ENCODE measurements at places on chromosomes 3 and 15.

- peak; percentile 15 for DNase-seq
Observed at GRCh38 chr3:69740103-69741021, 1.1 kb downstream of the MITF start.

DNA sequence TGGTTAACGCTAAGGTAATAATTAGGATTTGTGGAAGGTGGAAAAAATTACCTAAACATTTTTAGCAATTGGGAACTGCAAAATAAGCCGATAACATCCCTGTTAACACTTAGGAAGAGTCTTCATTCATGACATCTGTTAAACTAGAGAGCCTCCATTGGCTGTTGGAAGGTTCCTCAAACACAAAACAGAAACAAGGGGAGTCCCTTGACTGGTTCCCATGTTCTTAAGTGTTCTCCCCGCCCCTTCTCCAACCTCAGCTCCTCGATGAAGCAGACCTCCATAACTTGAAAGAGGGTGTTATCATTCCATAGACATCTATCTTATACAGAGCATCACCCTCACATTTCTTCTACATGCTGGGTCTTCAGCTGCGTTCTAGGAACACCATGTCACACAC lies 2.5 kb downstream of the SLC22A13 start:
- no peak for DNase-seq

- DNase-seq = peak; percentile 53
Observed at GRCh38 chr3:174821477-174821876, 37.7 kb upstream of the NAALADL2 start.

DNA sequence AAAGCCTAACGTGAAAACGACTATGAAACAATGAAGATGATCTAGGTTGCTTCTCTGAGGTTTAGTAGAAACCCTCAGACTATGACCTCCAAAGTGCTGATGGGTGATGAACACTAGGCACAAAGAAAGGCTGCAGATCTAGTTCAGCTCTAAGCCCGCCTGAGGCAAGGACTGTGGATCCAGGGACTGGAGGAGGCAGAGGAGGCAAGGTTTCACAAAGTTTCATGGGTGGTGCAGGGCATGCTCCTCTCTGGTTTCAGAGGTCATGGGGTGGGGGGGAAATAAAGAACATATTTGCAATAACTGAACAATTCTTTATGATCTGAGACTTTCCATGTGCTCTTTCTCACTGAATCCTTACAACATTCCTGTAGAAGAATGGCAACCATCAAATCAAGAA lies 679.2 kb downstream of the NTRK3 start:
- DNase-seq = no peak

DNA sequence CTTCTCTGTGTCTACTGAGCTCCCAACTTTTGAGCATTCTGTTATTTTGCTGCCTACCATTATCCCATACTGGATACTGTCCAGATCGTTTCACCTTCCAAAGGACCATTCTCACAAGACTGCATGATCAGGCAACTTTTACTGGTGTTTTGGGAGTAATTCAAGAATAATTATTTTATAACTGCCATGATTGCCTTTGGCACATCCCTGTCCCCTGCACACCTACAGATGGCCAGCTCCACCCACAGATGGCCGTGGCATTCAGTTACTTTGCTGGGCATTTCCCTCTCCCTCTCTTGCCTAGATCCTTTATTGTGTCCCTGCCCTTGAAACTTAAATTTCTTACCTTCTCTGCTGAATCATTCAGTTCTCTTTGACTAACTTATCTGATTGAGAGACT lies 263.9 kb downstream of the DIPK2A start:
- DNase-seq = no peak

DNA sequence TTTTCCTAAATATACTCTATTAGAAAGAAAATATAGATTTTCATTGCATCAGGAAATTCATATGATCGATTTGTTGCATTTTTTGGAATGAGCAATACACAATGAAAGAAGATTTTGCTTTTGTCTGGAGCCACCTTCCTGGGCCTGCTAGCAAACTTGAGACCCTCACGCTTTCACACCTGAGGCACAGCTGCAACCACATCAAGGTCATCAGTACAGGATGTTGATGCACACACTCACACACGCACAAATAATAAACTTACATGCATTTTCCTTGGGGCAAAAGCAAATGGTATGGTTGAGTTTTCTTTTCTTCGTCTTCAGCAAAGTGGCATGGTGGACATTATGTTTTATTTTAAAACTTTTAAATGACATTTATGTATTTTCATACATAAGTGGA lies 64.8 kb upstream of the SATB1 start:
- no peak for DNase-seq

- DNase-seq = no peak
Observed at GRCh38 chr3:42262525-42262924, 3.5 kb downstream of the CCK start.

DNA sequence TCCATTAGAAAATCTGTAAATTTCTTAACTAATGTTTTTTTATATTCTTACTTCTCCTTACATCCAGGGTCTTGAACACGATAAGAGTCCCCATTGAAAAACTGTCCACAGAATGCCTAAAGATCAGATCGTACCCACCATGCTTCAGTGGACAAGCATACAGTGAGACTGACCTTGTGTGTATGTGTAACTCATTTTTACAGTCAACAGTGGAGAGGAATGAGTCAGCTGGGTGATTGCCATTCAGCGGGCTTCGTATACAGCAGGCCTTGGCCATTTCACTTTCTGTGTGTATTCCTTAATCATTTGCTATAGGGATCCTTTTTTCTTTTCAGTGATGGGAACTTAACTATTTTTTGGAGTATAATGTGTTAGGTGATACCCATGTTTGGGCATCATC lies 10.6 kb downstream of the PARP14 start:
- DNase-seq = no peak

DNA sequence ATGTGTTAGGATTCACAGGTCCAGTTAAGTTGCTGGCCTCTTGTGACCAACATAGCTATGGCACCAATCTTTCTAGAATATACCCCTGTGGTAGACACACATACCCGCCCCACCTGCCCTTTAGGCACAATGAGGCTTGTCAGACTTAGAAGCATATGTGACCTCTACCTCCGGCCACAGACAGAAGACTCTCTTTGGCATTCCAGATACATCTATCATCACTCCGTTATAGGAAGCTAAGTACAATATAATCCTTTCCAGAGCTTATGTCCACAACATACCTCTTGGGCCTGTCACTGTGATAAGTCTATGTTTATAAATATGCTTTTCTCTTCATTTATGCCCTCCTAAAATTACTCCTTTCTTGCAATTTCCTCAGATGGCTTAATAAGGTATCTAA lies 39.8 kb downstream of the CD47 start:
- no peak for DNase-seq

- DNase-seq = no peak
Observed at GRCh38 chr15:75591655-75592364, 12.7 kb upstream of the PTPN9 start.

DNA sequence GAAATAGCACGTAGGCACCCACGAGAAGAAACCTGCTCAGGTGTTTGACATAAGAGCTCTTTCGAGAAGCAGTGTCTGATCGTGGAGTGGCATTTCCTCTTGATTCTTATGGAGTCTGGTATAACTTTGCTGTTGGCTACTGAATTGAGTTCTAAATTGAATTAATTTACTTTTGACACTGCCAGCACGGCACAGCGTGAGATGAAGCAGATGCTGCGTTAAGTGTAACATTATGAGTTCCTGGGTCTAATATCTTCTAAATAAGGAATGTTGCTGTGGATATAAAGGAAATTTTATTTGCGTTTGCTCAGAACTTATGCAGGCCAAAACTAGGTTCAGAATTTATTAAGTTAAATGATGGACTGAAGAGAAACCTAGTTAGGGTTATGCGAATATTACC lies 919.9 kb downstream of the TUSC7 start:
- no peak for DNase-seq

DNA sequence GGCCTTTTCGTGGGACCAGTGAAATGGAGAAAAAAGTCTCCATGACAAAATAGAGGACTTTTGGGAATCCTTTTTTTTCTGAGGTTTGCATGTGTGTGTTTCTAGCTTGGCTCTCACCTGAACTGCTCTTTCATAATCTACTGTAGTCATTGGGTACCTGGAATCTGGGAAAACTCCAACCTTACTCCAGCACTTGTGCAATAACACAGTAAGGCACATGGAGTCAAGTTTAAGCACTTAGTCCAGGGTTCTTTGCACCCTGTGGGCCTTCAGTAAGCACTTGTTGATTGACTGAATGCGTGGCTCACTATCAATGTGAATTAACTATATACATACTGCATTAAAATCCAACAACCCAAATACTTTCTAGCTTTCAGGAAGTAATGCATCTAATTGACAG lies 299.5 kb downstream of the ZBTB20 start:
- no peak for DNase-seq

GRCh38 chr15:80204231-80204630 lies 47.8 kb downstream of the CTXND1 start:
- DNase-seq = no peak

DNA sequence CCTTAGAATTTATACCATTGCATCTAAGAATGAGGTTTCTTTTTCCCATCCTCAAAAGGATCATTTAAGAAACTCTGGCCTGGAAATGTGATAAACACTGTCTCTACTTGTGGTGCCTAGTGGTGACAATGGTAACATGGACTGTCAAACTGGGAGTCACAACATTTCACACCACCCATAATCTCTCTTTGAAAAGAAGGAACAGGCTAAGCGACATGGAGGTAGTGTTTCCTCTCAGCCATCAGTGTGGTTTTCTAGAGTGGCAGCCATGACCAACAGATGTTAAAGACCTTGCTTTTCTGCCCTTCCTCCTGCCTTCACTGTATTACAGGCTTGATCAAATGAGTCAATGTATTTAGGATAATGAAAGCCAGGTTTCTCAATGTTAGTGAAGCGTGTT lies 283.1 kb upstream of the STAC start:
- DNase-seq = no peak

DNA sequence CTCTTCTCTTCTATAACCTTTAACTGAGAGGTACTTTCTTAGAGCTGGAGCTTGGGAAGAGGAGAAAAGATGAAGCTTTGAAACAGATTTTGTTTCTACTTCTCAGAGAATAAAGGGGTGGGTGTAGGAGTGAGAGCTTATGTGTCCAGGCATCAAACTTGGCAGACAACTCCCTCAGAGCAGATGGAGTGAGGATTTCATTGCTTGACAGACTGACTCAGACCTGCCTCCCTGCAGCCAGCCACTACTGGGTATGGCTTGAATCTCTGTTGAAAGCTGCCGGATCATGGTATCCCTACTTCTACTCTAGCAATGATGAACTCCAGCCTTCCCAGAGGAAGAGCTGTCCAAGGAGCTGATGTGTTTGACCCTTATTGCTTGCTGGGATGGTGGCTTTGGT lies 36.7 kb downstream of the SYN2 start:
- DNase-seq = no peak

DNA sequence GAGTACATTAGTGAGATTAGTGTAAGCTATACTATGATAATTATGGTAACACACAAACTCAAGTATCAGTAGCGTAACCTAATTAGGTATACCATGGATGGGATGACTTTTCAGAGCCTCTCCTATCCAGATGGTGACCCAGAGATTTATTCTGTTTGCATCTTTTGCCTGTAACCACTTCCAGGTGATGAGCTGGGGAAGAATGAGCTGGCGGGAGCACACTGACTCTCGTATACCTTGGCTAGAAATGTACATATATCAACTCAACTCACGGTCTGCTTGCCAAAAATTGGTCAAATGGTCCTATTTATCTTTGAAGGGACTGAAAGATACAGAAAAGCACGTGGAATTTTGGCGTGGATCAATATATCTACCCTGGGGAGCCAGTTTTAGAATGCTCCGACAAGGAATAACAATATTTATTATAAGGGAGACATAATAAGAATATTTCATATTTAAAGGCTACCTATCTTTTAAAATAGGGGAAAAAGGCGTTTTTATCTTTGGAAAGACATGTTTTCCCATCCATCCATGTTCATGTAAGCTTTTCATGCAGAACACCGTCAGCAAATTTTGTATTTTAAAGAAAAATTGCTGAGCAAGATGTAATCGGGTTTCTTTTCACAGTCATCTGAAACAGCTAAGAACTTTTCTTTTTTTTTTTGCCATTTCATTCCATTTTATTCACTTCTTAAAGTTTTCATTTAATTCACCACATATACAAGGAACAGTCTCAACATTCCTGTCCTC lies 502.6 kb upstream of the CBLB start:
- no peak for DNase-seq

- DNase-seq = no peak
Observed at GRCh38 chr15:99148851-99149276, 44.0 kb downstream of the SYNM start.

DNA sequence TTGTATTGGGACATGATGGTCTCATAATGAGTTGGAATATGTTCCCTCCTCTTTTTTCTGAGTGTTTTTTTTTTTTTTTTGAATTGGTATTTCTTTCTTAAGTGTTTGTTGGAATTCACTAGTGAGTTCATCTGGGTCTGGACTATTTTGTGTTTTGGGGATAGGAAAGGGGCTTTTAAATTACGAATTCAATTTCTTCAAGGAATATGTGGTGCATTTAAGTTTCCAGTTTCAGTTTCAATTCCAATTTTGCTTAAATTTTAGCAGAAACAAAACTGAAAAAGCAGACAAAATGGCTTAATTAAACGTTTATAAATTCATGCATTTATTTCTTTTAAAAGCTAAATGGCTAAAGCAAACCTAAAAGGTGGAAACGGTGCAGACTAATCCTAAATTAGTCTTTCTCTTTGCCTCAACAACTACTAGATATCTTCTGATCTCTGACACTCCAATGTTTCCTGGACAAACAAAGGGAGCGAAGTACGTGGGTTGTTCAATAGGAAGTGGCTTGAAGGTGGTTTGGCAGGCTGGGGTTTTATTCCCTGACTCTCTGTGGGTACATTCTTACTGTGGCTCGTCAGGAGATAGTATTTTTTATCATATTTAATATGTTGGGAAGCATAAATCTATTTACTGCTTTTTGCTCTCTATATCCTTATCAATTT lies 50.0 kb upstream of the CORO2B start:
- peak; percentile 59 for DNase-seq

DNA sequence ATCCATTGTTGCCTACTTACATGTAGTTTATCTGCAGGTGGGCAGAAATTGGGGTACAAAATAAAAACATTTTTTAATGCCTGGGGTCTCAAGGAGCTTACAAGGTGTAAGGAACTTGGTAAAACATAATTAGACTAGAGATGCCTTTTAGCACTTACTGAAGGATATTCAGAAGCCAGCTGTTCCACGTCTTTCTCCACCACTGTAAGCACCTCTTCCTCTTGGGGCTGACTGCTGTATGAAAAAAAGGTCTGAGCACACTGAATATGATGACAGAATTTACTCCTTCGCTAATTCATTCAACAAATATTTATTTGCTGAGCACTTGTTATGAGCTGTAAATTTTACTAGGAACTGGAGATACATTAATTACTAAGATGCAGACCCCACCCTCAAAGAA lies 539.1 kb downstream of the UNC13C start:
- no peak for DNase-seq

Measured in HT-29 (cell line).